ENCODE measurements at places on chromosomes 13 and 19.
A peak's percentile ranks its signal among the peaks of the same experiment; 100 is the strongest.

- DNase-seq: no peak
Measured at GRCh38 chr13:27168086-27168485, 3.5 kb downstream of the USP12 start.

- DNase-seq: no peak
Measured at GRCh38 chr13:99014522-99014921, 36.7 kb upstream of the DOCK9 start.

GRCh38 chr13:50589139-50589538 is 254.4 kb downstream of the DLEU7 start:
- peak; percentile 99 for DNase-seq

GRCh38 chr19:7739801-7740681 is 7.3 kb downstream of the CD209 start:
- DNase-seq: no peak

DNA sequence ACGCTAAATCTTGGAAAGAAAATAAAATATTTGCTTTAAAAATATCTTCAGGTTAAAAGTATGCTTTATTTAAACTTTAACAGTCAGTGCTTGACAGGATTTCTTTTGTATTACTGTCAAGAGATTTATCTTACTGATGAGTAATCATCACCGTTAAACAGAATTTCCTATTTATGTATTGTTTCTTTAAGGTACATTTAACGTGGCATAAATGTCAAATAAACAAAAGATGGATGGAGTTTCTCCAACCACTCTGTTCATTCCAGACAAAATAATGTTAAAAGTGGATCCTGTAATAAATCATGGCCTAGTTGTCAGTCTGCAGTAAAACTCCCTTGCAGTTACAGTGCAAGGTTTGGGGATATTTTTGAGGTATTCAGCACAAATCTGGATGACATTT is 298.3 kb downstream of the DIAPH3 start:
- peak; percentile 17 for DNase-seq

DNA sequence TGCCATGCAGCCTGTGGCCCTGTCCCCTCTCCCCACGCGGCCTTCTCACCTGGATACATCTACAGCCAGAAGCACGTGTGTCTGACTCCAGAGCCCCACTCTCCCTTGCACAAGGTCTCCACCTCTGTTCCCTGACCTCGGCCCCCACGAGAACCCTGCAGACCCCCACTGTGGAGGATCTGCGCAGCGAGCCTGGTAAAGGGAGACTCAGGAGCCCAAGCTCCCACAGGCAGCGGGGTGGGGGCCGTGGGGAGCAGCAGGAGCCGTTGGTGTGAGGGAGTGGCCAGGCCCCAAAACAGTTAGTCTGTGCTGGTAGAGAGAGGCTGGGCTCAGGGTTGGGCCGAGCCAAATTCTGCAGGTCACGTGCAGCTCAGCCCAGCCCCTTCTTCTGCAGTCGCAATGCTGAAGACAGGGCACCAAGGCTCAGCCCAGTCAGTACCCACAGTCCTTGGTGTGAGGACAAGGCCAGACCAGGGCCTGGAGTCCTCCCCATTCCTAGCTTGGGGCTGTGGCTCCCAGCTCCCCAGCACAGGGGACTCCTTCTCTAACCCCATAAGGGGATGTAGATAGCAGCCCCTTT is 28.7 kb upstream of the SLC7A10 start:
- no peak for DNase-seq

GRCh38 chr13:41383386-41383785 is 72.3 kb downstream of the NAA16 start:
- DNase-seq: peak; percentile 27

- DNase-seq: no peak
Measured at GRCh38 chr19:23254141-23254910, 4.1 kb upstream of the ZNF724 start.

DNA sequence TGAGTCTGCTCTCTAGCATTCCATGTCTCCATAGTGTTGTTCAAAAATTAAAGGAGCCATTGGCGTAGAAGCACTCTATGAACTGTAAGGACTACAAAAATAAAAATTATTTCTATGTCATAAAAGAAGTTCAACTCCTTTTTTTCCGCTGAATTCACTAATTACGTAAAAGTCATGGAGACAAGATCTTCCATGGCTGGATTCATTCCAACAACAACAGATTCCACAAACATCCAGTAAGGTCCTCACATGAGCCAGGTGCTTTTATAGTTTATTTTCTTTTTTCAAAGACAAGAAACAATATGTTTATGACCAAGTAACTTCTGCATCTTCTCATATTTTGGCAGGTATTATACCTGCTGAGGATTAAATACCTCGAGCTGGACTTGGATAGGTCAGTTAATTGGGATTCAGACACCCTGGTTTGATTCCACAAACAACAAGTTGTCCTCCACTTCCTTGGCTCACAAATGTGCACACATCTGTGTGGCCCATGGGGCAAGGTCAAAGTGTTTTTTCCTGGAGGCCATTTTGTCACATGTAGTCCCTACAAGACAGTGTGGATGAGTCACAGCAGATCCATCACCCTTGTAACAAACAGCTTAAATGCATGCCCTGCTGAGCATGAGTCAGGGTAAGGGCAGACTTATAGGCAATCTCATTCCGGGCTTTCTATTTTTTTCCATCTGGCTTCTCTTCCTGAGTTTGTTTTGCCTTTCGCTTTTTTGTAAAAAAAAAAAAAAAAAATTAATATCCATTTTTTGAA is 475.6 kb downstream of the COG6 start:
- DNase-seq: no peak

DNA sequence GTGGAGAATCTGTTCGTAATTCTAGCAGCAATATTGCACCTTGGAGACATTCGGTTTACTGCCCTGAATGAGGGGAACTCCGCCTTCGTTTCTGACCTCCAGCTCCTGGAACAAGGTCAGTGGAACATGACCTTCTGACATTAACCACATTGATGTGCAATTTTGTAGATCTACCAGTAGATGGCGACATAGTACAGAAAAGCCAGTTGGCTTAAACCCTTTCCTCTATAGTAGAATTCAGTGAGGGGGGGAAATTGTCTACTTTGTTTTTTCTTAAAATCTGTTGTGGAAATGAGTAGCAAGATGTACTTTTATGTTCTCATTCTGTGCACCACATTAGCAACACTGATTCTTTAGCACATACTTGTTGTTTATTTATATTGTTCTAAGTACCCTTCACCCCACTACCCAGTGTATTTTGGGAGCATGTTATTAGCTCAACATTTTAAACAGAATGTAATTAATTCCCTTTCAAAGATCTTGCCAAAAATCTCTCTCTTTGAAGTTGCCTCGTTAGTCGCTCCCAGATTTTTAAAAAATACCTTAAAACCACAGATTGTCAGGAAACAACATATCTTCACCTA is 332.2 kb downstream of the MYO16 start:
- peak; percentile 51 for DNase-seq

DNA sequence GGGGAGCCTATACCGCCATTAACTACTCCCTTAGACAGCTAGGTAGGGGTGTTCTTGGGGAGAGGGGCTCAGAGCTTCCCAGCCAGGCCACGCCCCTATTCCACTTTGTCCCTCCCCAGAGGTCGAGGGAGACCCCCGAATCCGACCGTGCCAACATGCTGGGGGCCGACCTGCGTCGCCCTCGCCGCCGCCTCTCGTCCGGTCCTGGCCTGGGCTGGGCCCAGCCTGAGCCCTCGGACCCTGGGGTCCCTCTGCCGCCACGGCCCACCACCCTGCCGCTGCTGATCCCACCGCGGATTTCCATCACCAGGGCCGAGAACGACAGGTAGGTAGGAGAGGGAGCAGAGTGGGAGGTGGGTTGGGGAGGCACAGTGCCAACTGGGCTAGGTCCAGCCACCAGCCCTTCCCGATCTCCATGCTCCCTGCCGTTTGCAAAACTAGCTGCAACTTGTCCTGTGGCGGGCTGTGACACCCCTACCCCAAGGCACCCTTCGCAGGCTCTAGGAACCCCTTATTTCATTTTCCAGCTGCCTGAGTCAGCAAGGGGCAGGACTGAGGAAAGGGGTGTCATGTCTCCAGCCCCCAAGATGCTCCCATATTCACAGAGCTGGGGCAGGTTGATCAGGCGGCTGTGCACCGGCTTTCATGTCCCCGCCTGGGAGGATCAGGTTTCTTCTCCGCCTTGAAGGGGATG is 2.6 kb upstream of the PDE4A start:
- DNase-seq: no peak

DNA sequence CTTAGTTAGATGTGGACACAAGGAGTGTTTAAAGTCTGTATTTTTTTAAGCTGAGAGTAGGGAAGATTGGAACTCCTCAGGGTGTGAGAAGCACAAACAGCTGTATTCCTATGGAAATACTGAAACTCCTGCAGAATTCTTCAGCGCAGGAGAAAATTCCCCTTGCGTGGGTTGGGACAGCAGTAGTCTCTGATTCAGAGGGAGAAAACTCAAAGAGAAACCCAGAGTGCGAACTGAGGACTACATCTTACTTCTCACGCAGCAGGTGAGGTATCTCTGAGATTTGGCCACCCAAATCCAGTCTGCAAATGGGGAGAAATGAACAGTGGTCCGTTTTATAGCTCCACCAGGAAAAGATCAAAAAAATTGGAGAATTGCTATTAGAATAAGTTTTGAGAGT is 60.9 kb downstream of the FRY start:
- DNase-seq: no peak

- DNase-seq: no peak
Measured at GRCh38 chr13:73932091-73932490, 202.1 kb downstream of the KLF12 start.

DNA sequence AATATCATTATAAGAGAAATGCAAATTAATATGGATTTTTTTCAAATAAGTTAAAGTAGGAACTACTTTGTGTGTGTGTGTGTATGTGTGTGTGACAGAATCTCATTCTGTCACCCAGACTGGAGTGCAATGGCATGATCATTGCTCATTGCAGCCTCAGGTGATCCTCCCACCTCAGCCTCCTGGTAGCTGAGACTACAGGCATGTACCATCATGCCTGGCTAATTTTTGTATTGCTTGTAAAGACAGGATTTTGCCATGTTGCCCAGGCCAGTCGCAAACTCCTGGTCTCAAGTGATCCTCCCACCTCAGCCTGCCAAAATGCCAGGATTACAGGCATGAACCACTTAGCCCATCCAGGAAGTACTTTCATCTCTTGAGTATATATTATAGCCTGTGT is 3.2 kb upstream of the ERVV-2 start:
- no peak for DNase-seq

GRCh38 chr19:15045506-15045905 is 3.8 kb upstream of the CASP14 start:
- DNase-seq: no peak

- DNase-seq: peak; percentile 72
Measured at GRCh38 chr13:74114202-74114601, 20.0 kb downstream of the KLF12 start.

DNA sequence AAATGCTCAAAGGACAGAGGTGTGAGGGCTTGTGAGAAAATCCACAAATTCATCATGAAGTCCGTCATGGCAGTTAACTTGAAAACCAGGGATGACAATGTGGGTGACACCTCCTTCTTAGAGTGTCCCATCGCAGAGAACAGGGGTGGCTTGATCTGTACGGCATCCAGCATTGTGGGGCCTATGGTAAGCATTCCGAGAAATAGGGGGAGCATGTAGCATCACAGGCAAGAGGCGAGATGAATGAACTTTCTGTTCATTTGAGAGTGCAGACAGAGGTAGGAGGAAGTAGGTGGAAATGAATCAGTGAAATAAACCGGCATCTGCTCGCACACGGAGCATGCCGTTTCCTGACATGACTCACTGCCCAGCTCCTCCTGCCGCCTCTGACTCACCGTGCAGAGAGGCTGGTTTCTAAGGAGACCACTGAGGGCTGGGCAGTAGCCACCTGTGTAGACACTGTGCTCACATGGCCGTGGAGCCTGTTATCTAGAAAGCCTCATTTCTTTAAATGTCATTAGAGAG is 339.0 kb downstream of the RFC3 start:
- DNase-seq: peak; percentile 92

- DNase-seq: no peak
Measured at GRCh38 chr19:30254789-30255188, 117.4 kb upstream of the ZNF536 start.

- no peak for DNase-seq
Measured at GRCh38 chr13:23985839-23986238, 88.5 kb upstream of the C1QTNF9B start.

DNA sequence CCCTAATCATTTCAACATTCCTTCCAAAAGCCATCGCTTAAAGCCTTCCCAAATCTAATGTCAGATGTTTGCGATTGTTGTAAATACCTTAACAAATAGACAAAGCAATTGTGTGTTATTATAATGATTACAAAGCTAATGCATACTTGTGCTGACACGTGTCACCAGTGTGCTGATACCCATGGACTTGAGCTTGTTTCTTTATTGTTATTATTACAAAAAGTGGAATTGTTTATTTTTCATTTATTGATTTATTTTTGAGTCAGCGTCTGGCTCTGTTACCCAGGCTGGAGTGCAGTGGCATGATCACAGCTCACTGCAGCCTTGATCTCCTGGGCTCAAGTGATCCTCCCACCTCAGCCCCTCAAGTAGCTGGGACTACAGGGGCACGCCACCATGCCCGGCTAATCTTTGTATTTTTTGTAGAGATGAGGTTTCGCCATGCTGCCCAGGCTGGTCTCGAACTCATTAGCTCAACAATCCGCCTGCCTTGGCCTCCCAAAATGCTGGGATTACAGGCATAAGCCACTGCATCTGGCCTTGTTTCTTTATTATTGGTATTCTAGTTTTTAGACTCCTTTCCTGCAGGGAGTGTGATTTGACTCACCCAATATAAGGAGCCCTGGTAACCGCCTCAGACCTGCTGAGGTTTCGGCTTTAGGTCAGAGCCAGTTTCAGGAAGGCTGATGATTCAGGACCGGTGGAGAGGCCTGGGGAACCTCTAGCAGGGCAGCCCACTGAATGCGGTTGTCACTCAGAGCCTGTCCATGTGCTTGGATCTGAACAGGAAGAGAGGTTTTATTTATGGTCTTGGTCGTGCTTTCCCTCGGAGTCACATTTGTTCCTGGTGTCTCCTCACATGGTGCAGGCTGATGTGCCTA is 2.1 kb upstream of the FBXO17 start:
- DNase-seq: peak; percentile 60

DNA sequence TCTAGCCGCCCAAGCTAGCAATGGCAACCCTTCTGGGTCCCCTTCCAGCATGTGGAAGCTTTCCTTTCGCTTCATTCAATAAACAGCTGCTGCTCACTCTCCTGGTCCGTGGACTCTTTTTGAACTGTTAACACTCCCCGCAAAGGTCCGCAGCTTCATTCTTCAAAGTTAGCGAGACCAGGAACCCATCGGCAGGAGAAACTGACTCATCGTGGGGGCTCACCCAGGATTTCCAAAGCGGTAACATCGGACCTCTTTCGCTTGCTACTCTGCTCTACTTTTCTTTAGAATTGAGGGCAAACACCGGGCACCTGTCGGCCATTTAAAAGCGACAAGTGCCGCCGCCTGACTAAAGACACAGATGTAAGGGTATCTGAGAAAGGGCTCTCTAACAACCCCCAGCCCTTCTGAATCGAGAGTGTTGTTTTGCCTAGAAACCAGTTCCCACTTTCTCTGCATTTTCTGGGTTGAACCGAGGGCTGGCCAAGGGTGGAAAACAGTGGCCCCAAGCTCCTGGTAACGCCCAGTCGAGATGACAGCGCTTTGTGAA is 5.8 kb downstream of the UBA52 start:
- no peak for DNase-seq

- DNase-seq: no peak
Measured at GRCh38 chr19:7214324-7215089, 79.7 kb downstream of the INSR start.

All from fibroblast of skin of right quadriceps (primary cell).